Endothelial cell of coronary artery (primary cell): ENCODE measurements at places on chromosomes 1 and 21. TPM values are rescaled to one million over a fixed set of nuclear protein-coding genes. Genes with fewer than 3 reads are reported as not detected.

The LORICRIN gene
- not detected in 2 replicates for total RNA-seq

The NBPF10 gene
- total RNA-seq = 0.81 and 1.5 TPM in 2 replicates

The PGLYRP4 gene
- total RNA-seq = not detected in 2 replicates

The ELF3 gene
- total RNA-seq = 0.09 and 0.18 TPM in 2 replicates

The RPRD2 gene
- 5.5 and 5.7 TPM in 2 replicates for total RNA-seq

The LCE1C gene
- not detected in 2 replicates for total RNA-seq

The GSTM3 gene
- total RNA-seq = 18.1 and 41.2 TPM in 2 replicates

The HPCA gene
- total RNA-seq = not detected in 2 replicates

The DCST2 gene
- 0.09 TPM in 1 of 2 replicates, not detected in the other for total RNA-seq

The GPR3 gene
- 0.09 and 0.36 TPM in 2 replicates for total RNA-seq

The TMCC2 gene
- 1.6 and 2.0 TPM in 2 replicates for total RNA-seq

The CD1B gene
- total RNA-seq = not detected in 2 replicates

The ZNF593OS gene
- total RNA-seq = 0.09 TPM in 1 of 2 replicates, not detected in the other

The OR2AJ1 gene
- not detected in 2 replicates for total RNA-seq

The VWA5B1 gene
- total RNA-seq = not detected in 2 replicates

The TAS1R1 gene
- total RNA-seq = not detected in 2 replicates

The TTC39A gene
- total RNA-seq = 0.81 and 0.85 TPM in 2 replicates
